ENCODE measurements at places on chromosomes 12 and 14. TPM values are rescaled to one million over a fixed set of nuclear protein-coding genes. Genes with fewer than 3 reads are reported as not detected.

GRCh38 chr14:86787717-86788116 is 1205.3 kb downstream of the GALC start:
- DNase-seq, result no peak

DNA sequence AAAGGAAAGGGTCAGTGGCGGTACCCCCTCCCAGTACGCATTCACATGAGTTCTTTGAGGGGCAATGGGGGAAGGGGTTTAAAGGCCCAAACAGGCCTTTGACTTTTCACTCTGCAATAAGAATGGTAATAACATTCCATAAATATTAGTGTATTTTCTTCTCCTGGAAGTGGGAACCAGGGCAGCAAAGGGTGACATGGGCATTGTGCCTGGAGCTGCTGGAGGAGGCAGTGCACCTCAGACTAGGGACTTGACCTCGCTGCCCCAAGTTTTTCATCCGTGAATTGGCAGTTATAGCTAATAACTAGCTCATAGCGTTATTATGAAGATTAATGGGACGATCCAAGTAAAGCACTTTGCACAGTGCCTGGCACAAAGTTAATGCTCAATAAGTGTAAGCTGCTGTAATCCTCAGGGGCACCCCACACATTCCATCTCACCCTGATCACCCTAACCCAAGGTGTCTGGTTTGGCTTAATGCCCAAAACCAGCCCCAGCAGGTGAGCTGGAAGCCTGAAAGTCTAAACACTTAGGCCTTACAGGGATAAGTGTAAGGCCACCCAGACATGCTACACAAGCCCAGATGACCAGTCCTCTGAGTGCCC is 2.8 kb upstream of the KCNH3 start:
- no peak for DNase-seq

GRCh38 chr12:42824327-42824726 is 234.8 kb upstream of the PRICKLE1 start:
- no peak for DNase-seq

DNA sequence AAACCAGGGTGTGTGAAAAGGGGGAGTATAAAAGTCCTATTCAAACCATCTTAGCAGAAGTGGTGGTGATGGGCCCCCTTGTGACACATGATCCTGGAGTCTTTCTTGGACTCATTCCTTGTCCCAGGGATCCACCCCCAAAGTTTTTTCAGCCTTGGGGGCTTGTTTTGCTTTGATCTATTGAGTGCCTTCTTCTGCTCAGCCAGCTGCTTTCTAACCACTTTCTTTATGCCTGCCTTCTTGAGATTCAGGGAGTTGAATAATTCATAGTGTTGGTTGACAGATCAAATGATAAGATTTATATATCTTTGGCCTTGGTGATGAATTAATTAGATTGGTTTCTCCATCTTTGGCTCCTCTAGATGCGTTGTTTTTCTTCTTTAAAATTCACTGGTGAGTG is 926.7 kb downstream of the DIO2 start:
- no peak for DNase-seq

DNA sequence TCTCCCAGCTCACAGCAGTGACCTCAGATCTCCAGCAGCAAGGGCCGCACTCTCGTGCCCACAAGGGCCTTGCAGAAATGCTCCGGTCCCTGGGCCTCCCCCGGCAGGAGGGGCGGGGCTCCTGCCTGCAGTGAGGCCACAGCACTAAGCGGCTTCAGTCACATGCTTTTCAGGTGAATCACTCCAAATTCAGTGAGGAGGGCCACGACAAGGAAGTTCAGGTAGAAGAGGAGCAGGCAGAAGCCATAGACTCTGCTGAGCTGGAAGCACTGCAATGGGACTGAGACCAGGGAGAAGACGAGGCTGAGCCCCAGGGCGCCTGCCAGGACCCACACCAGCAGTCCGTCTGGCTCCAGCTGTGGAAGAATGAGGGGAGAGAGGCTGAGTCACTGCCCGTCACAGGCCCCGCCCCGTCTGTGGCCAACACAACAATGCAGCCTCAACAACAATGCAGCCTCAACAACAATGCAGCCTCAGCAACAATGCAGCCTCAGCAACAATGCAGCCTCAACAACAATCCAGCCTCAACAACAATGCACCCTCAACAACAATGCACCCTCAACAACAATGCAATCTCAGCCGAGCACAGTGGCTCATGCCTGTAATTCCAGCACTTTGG is 35.2 kb downstream of the SLC8B1 start:
- no peak for DNase-seq

DNA sequence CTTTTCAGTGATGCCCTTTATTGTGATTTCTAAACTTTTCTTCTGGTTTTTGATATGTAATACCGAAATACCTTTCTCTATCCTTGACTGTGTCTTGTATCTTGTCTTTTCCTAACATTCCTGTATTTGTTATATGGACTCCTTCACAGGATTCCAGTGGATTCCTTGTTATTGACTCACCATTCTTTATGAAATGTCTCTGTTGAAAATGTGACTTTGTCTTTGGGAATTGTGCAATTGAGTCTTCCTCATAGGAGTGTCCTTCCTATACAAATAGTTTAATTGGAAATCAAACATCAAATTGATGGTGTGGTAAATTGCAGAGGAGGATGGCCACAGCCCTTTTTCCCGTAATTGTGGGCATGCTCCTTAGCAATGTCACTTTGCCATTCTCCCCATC is 296.6 kb upstream of the KITLG start:
- no peak for DNase-seq

- peak; percentile 56 for DNase-seq
Observed at GRCh38 chr12:113185180-113186032, at the start of the genes DDX54 and RITA1. Gene DDX54 (minus strand): TSS chr12:113185478. CDS start chr12:113185451, 27 bp downstream. Gene RITA1 (plus strand): TSS chr12:113185721. CDS start chr12:113186747, 1,026 bp downstream.

- no peak for DNase-seq
Observed at GRCh38 chr14:73787486-73788316, 63.9 kb upstream of the PTGR2 start.

GRCh38 chr14:92513966-92514843 is 624 bp downstream of the RIN3 start:
- no peak for DNase-seq

- DNase-seq, result no peak
Observed at GRCh38 chr14:37932481-37932880, 275.2 kb upstream of the SSTR1 start.

DNA sequence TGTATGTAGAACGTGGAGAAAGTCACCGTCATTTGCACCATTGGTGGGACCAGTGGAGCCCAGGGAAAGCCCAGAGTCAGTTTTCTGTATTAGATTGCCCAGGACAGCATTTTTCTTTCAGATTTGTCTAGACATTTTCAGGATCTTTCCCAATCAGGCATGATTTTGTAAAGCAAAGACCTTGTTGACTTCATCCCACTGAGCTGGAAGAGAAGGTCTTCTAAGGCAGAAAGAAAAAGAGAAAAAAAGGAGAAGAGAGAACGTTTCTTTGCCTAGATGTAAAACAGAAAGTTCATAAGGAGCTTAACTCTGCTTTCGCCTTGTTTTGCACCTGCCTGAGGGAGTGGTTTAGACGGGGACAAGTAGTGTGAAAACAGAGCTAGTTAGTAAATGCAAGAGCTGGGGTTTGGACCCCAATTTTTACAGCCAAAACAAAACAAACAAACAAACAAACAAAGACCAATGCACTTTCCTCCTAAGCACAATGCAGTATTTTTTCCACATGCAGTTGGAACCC is 273.1 kb downstream of the ZFP36L1 start:
- DNase-seq, result no peak

DNA sequence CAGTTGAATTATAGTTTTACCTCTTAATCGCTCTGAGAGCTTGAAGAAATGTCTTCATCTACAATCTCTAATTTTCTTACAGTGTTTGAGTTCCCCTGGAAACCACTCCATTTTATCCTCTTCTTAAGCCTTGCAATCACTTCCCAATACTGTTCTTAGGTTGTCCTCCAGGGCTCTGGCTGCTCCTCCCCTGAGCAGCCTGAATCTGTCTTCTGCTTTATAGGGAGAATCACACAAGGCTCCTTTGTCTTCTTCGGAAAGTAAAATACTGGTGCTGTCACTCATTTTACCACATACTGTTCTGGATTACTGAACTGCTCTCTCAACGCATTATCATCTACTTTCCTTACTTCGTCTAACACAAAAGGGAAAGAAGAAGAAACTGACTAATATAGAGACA is 133.7 kb downstream of the MDGA2 start:
- no peak for DNase-seq

DNA sequence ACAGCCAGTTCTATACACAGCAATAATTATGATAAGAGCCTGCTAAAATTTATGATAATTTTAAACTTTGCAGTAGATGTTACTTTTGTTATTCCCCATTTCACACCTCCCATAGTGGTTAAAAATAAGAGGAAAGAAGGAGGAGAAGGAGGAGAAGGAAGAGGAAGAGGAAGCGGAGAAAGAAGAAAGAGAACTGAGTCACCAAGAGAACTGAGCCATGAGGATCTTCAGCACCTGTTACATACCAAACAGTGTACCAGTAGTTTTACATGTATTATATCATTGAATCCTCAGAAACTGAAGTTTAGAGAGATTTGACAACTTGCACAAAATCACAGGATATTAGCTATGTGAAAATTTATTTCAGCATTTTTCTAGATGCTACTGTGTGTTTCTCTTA is 3.9 kb downstream of the CD163 start:
- DNase-seq, result no peak

DNA sequence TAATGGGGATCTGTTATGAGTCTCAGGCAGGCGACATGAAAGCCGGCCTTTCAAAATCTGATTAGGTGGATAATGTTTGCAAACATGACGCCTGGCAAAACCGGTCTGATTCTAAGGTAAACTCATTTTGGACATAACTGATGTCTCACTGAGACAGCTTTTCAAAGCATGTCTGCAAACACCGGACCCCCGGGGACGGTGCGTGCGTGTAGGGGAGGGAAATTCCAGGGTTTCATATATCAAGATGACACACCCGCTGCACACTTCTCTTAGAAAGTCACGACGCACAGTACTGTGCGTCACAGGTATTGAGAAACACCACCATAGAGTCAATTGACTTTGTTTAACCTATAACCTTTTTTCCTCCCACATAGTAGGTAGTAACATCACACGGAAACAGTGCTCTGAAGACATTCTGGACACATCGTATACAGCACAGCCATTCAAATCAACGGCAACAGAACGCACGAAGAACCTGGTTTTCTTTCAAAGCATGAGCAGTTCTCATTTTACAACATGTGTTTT is 43.9 kb upstream of the TESC start:
- no peak for DNase-seq

DNA sequence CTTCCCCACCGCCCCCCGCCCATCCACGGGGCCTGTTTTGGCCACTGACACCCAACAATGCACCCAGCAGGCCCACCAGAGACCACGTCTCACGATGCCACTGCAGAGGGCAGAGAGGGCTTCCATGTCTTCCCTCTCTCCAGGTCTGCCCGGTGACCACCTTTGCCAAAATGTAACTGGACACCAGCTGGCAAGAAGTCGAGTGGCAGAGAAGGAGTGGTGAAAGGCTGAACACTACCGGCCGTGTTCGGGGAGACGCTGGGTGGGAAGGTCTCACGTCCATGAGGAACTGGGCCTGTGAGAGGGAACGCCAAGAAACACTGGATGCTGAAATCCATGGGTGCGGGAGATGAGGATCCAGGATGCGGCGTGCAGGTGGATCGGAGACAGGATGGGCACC is 308.2 kb downstream of the ADGRD1 start:
- no peak for DNase-seq

GRCh38 chr14:31027847-31028246 is 1.7 kb upstream of the STRN3 start:
- no peak for DNase-seq

- DNase-seq, result no peak
Observed at GRCh38 chr12:129467726-129468125, 436.1 kb downstream of the TMEM132D start.

DNA sequence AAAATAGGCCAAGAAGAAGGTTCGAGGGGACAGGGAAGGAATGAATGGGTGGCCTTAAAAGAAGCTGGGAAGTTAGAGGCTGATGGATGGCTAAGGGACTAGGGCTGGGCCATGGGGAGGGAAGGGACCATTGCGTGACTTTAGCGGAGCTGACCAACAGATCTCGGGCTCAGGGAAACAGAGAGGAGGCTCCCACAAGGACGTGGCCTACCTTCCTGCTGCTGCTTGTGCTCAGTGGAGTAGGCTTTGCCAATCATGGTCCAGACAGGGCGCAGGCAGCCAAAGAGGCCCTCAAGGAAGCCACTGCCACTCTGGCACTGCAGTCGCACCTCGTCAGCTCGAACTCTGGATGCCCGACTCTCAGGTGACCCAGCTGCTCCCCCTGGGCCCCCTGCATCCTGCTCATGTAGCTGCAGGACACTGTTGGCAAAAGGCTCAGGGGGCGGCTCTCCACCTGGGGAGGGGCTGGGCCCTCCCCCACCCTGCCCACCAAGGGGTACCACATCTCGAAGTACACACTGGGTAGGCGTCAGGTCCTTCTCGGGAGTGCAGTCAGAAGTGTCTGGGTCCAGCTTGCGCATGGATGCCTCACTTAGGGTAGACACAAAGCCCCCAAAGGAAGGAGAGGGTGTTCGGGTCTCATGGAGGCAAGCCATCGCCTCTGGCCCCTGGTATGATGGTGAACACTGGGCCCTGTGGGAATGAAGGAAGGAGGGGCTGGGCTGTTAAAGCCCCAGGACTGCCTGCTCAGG is 12.3 kb downstream of the MAP3K12 start:
- DNase-seq, result no peak

GRCh38 chr12:132444957-132445883 is 44.7 kb upstream of the FBRSL1 start:
- no peak for DNase-seq

- no peak for DNase-seq
Observed at GRCh38 chr14:35573911-35574310, 39.9 kb downstream of the INSM2 start.

GRCh38 chr14:96662116-96662970 is 134.8 kb upstream of the VRK1 start:
- no peak for DNase-seq

DNA sequence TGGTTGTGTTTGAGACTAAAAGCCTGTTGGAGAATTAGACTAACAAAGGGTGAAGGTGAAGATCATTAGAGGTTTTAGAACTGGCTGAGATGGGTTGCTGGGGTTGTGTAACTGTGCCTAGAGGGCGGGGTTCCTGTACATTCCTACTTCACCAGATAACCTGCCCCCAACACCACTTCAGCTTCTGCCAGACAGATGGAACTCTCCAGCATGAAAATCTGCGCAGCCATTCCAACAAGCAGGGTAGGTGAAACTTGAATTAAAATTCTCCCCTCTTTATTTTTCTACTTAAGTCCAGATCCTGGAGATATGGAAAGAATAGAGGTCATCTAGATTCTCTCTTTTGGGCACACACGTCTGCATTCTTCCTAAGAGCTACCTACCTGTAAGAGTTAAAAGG is 6.0 kb downstream of the FOXG1 start:
- no peak for DNase-seq

- DNase-seq, result no peak
Observed at GRCh38 chr14:53458368-53458814, 305.3 kb upstream of the DDHD1 start.

GRCh38 chr12:114500775-114501473 is 95.0 kb upstream of the TBX5 start:
- no peak for DNase-seq

- DNase-seq, result no peak
Observed at GRCh38 chr12:3352230-3352629, 138.8 kb upstream of the PRMT8 start.

Gene KLHDC1
- polyA plus RNA-seq, result 6.4 TPM

Gene RASAL1
- 11.4 TPM for polyA plus RNA-seq

Gene PGF
- 8.4 TPM for polyA plus RNA-seq

Gene CD69
- 2.0 TPM for polyA plus RNA-seq

Gene TBX3
- polyA plus RNA-seq, result 101 TPM

Gene ARG2
- polyA plus RNA-seq, result 10.8 TPM

Gene MSI1
- 17.7 TPM for polyA plus RNA-seq

Gene NGB
- not detected for polyA plus RNA-seq

Gene DNAI7
- 5.2 TPM for polyA plus RNA-seq

Gene EML1
- polyA plus RNA-seq, result 39.4 TPM

Gene PRORP
- 25.6 TPM for polyA plus RNA-seq

Gene ABCD2
- polyA plus RNA-seq, result 0.12 TPM

Gene SLC5A8
- 31.3 TPM for polyA plus RNA-seq

Gene PLA2G1B
- 0.31 TPM for polyA plus RNA-seq

Gene KRT73
- polyA plus RNA-seq, result not detected

Measured in right renal pelvis (tissue), 4 donors.